ENCODE measurements at places on chromosomes 11 and 22. TPM values are rescaled to one million over a fixed set of nuclear protein-coding genes. Genes with fewer than 3 reads are reported as not detected.
A peak's percentile ranks its signal among the peaks of the same experiment; 100 is the strongest.

DNA sequence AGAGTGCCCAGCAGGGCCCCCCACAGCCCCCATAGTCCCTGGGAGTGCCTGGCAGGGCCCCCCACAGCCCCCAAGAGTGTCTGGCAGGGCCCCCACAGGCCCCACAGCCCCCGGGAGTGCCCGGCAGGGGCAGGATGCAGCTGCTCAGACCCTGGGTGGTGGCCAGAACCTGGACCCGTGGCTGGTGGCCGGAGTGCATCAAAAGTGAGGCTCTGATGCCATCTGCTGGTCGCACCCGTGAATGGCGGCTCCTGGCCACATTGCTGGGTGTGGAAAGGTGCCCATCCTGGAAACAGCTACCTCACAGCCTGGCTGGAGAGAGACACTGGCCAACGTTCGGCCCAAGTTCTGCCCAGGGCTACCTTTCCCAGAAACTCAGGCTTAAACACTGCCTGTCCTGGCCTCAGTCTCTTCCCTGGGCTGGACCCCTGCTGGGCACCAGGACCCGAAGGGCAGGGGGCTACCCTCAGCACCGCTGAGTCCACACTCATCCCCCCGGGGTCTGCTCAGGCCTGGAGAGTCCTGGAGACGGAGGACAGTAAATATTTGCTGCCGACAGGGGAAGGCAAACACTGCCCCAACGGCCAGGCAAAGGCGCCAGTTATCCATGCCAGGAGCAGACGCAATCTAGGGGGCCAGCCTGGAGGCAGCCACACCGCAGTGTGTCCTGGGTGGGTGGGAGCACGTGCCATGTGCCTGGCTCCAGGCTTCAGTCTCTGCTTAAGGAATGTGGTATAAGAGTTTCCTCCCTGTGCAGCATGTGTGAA lies 4.4 kb downstream of the INS start:
- H3K27me3 ChIP-seq, result peaks cover 4% of the 10 kb centered on the region
- DNase-seq, result peak; percentile 88
- no peak overlapping the region for H3K4me3 ChIP-seq
- H3K36me3 ChIP-seq, result no peaks in the 10 kb centered on the region

DNA sequence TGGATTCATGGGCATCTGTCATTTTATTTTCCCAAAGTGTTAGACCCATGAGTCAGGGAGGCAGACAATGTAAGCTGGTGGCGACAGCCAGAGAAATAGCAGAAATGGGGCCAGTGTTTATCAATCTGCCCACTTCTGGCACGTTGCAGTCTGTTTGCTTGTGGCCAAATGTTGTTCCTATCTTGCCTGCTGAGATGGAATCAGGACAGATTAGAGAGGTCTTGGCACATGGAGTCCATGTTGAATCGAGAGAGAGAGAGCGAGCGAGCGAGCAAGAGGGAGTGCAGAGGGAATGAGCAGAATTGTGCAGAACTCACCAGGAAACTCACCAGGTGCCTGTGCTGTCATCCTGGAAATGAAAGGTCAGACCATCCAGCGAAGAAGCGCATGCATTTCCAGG lies 21.9 kb upstream of the PARVG start:
- no peaks in the 10 kb centered on the region for H3K36me3 ChIP-seq
- H3K4me3 ChIP-seq, result no peak overlapping the region
- H3K27me3 ChIP-seq, result peaks cover 2% of the 10 kb centered on the region
- H3K4me1 ChIP-seq, result no peaks in the 10 kb centered on the region
- H3K27ac ChIP-seq, result no peak overlapping the region
- DNase-seq, result no peak

- DNase-seq, result no peak
- no peak overlapping the region for H3K4me3 ChIP-seq
- H3K27ac ChIP-seq, result no peak overlapping the region
- H3K36me3 ChIP-seq, result no peaks in the 10 kb centered on the region
- H3K27me3 ChIP-seq, result peaks cover 4% of the 10 kb centered on the region
- H3K4me1 ChIP-seq, result no peaks in the 10 kb centered on the region
These were observed 95.5 kb downstream of the SPON1 start for GRCh38 chr11:14058061-14058460.

DNA sequence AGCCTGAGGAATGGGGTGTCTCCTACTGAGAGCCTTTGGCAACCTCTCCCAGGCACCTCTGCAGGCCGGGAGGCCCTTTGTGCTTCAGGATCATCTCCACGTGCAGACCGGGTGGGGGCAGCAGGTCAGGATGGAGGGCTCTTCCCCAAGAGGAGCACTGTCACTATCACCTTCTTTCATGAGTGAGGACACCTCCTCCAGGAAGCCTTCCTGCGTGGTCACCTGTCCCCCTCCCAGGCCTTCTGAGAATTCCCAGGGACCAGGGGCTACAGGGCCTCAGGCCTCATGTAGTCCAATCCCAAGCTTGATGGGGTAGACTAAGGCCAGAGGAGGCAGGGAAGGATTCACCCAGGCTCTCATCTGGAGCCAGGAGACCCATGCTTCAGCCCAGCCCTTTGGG lies 57.6 kb downstream of the PDE2A start:
- no peaks in the 10 kb centered on the region for H3K36me3 ChIP-seq
- peaks cover 61% of the 10 kb centered on the region for H3K27me3 ChIP-seq
- H3K27ac ChIP-seq, result no peak overlapping the region
- no peak overlapping the region for H3K4me3 ChIP-seq
- no peak for DNase-seq
- no peaks in the 10 kb centered on the region for H3K4me1 ChIP-seq

The PKDREJ gene
- not detected for total RNA-seq

The DRD2 gene
- 0.73 TPM for total RNA-seq

DNA sequence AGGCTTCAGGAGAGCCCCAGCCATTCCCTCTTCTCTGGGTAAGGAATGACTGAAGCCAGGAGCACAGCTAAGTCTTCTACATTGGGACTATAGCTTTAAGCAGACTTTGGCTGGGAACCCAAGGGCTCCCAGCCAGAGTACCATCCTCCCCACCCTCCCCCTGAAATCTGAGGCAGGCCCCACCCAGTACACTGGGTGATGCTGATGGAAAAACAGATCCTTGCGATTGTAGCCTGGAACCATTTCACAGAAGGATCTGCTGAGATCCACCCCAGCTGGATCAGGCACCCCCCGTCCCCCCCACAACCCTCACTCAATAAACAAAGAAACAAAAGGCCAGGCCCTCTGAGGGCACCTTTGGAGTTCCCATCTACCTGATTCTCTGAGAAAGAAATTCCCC lies 39.8 kb downstream of the IL18BP start:
- peaks cover 10% of the 10 kb centered on the region for H3K36me3 ChIP-seq
- H3K27ac ChIP-seq, result no peak overlapping the region
- DNase-seq, result no peak
- no peaks in the 10 kb centered on the region for H3K27me3 ChIP-seq
- peaks cover 4% of the 10 kb centered on the region for H3K4me1 ChIP-seq

DNA sequence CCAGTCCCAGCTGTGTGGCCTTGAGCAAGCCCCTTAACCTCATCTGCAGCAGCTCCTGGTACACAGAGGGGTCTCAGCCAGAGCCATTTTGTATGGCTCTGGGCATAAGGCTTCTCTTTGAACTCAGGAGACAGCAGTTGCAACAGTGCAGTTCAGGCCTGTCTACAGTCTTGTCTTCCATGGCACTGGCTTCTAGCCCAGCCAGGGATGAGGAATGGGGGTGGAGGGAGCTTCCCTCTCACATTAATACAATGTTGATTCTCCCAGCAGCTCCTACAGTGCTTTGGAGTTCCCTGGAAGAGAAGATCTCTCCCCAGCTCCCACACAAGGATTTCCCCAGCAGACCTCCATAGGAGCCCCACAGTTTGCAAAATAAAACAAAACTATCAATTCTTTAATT lies 350.2 kb downstream of the BUD13 start:
- peaks cover 5% of the 10 kb centered on the region for H3K4me1 ChIP-seq
- DNase-seq, result no peak
- H3K4me3 ChIP-seq, result no peak overlapping the region

The DDIAS gene
- 7.8 TPM for total RNA-seq

- no peak overlapping the region for H3K27ac ChIP-seq
- DNase-seq, result no peak
- no peaks in the 10 kb centered on the region for H3K27me3 ChIP-seq
- no peak overlapping the region for H3K4me3 ChIP-seq
- H3K4me1 ChIP-seq, result no peaks in the 10 kb centered on the region
These were observed 12.6 kb upstream of the RASL10A start for GRCh38 chr22:29328055-29328454.

DNA sequence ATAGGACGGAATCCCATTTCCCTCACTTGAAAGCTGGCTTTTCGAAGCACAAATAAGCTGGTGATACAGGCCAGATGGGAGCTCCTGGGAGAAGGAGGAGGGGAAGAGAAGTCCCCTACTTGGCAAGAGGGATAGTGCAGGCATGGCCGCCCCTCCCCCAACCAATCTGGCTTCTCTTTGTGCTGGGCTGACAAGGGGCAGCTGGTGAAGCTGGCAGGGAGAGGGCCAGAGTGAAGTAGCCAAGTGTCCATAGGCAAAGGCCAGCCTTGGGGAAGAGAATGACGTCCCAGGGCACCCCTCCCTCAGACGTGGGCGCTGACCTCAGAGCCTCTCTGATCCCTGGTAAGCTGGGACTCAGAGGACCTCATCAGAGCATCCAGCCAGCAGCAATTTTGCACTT lies 78.7 kb upstream of the GRAMD1B start:
- DNase-seq, result no peak
- H3K4me3 ChIP-seq, result no peak overlapping the region
- peaks cover 34% of the 10 kb centered on the region for H3K27me3 ChIP-seq
- no peak overlapping the region for H3K27ac ChIP-seq
- H3K36me3 ChIP-seq, result no peaks in the 10 kb centered on the region
- H3K4me1 ChIP-seq, result no peaks in the 10 kb centered on the region

DNA sequence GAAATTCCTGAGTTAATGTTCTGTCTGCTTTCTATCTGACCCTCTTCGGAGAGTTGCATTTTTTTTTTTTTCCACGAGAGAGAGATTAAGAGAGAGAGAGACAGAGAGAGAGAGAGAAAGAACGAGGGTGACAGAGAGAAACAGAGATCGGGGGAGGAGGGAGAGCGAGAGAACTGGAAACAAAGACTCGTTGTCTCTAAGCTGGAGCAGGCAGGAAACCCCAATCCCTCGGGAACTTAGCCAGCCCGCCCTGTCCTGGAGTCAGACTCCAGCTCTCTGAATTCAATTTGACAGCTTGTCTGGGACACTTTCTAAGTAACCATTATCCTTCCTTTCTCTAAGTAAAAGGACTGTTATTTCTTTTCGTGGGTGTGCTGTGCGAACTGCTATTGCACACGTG lies 76.9 kb downstream of the KCNJ1 start:
- peaks cover 5% of the 10 kb centered on the region for H3K4me1 ChIP-seq
- H3K4me3 ChIP-seq, result no peak overlapping the region
- peaks cover 31% of the 10 kb centered on the region for H3K27me3 ChIP-seq
- DNase-seq, result no peak

The MPZL3 gene
- total RNA-seq, result 7.4 TPM

The SLC22A12 gene
- total RNA-seq, result not detected

The ANGPTL5 gene
- total RNA-seq, result not detected

The OR8D1 gene
- not detected for total RNA-seq

DNA sequence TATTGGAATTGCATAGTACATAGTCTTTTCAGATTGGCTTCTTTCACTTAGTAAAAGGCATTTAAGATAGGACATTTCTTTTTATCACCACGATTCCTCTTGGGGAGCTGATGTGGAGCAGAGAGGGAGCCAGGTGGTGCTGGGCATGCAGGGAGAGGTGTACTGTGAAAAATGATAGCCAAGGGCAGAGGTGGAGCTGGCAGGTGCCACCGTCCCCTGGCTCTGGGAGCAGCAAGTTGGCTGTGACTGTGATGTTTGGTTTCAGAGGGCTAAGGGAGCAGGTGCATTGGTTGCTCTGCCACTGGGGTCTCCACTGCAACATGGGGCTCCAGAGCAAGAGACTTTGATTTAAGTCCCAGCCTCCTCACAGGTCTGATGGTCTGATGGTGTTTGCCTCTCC lies 16.5 kb downstream of the SGSM1 start:
- H3K27me3 ChIP-seq, result peaks cover 26% of the 10 kb centered on the region
- H3K4me3 ChIP-seq, result no peak overlapping the region
- peaks cover 16% of the 10 kb centered on the region for H3K4me1 ChIP-seq
- H3K36me3 ChIP-seq, result no peaks in the 10 kb centered on the region

- H3K27me3 ChIP-seq, result no peaks in the 10 kb centered on the region
- no peak for DNase-seq
- no peak overlapping the region for H3K4me3 ChIP-seq
- peak overlapping the region; percentile 26 for H3K27ac ChIP-seq
- H3K4me1 ChIP-seq, result peaks cover 13% of the 10 kb centered on the region
These were observed 58.8 kb downstream of the GRK3 start for GRCh38 chr22:25623310-25623734.

GRCh38 chr11:25838918-25839625 lies 492.9 kb upstream of the ANO3 start:
- no peaks in the 10 kb centered on the region for H3K27me3 ChIP-seq
- DNase-seq, result no peak
- no peak overlapping the region for H3K27ac ChIP-seq
- H3K4me3 ChIP-seq, result no peak overlapping the region
- no peaks in the 10 kb centered on the region for H3K4me1 ChIP-seq

- H3K4me1 ChIP-seq, result peaks cover 27% of the 10 kb centered on the region
- DNase-seq, result no peak
- no peaks in the 10 kb centered on the region for H3K36me3 ChIP-seq
- H3K4me3 ChIP-seq, result no peak overlapping the region
- H3K27me3 ChIP-seq, result no peaks in the 10 kb centered on the region
- H3K27ac ChIP-seq, result no peak overlapping the region
These were observed 24.7 kb downstream of the TNRC6B start for GRCh38 chr22:40202225-40202944.

DNA sequence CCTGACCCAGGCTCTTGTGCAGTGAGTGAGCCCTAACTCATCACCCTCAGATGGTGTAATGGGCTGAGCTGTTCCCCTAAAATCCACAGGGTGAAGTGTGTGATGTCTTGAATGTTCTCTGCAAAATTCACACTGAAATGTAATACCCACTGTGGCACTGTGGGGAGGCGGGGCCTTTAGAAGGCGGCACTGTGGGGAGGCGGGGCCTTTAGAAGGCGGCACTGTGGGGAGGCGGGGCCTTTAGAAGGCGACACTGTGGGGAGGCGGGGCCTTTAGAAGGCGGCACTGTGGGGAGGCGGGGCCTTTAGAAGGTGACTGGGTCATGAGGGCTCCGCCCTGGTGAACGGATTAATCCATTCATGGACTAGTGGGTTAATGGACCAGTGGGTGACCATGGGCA lies 33.0 kb downstream of the CHID1 start:
- no peaks in the 10 kb centered on the region for H3K4me1 ChIP-seq
- no peak for DNase-seq
- H3K4me3 ChIP-seq, result no peak overlapping the region
- H3K27ac ChIP-seq, result no peak overlapping the region
- no peaks in the 10 kb centered on the region for H3K27me3 ChIP-seq
